Tongue (tissue), 3 donors: ENCODE measurements at places on chromosomes 2 and 18. TPM values are rescaled to one million over a fixed set of nuclear protein-coding genes. Genes with fewer than 3 reads are reported as not detected.

Gene ASAP2
- 29.5 TPM for total RNA-seq

Gene STPG4
- not detected for total RNA-seq

Gene PROM2
- 12.6 TPM for total RNA-seq

Gene TCF7L1
- 11.1 TPM for total RNA-seq

Gene MEP1B
- total RNA-seq, result 0.10 TPM

Gene RBM44
- total RNA-seq, result 4.0 TPM

Gene CHST9
- 6.2 TPM for total RNA-seq

Gene EML6
- 10.8 TPM for total RNA-seq
